Naive thymus-derived CD8-positive, alpha-beta T cell (primary cell): ENCODE measurements at places on chromosomes 16 and 17. TPM values are rescaled to one million over a fixed set of nuclear protein-coding genes. Genes with fewer than 3 reads are reported as not detected.

GRCh38 chr16:56931271-56931891 is 561 bp upstream of the HERPUD1 start:
- DNase-seq = no peak

DNA sequence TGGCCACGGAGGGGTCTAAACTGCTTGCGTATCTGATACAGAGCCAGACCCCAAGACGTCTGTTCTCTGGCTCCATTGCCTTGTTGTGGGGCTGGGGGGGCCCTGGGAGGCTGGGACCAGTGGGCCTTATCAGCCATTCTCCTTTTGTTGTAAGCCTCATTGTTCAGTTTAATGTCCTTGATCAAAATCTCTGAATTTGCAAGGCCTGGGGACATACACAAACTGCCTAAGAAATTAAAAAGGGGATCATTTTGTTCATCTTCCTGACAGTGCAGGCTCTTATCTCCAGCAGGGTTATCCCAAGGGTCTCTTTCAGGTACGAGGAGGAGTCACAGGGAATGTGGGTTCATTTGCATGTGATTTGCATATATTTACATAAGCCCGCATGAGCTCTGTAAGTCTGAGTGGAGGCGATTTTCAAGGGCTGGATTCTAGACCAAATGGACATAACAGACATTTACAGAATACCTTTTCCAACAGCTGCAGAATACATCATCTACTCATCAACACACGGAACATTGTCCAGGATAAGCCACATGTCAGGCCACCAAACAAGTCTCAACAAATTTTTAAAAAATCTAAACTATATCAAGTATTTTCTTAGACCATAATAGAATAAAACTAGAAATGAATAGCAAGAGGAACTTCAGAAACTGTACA is 269.8 kb downstream of the RBFOX1 start:
- DNase-seq = no peak

- DNase-seq = no peak
These were observed 147.6 kb upstream of the HLF start for GRCh38 chr17:55117164-55117563.

HSDL1 gene
- total RNA-seq = 24.8 TPM

DNA sequence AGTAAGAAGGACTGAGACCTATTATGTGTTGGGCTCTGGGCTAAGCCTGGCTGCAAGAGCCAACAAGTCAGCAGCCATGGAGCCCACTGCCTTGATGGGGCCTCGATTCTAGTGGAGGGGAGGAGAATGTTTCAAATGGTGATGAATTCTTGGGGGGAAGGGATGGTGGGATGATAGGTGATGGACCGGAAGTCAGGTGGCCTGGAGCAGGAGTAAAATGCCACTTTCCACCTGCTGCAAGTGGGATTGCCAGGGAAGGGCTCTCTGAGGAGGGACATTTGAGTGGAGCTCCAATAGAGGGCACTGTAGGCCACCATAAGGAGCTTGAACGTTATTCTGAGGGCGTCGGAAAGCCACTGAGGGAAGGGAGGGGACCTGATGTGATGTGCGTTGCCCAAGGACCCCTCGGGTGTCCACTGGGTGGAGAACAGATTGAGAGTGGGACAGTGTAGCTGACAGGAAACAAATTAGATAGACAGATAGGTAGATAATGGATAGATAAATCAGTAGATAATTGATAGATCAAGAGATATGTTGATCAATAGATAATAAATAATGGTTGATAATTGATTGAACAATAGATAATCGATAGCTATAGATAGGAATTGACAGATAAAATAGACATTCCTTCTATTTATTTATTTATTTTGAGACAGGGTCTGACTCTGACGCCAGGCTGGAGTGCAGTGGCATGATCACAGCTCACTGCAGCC is 18.2 kb upstream of the NXPH3 start:
- DNase-seq = no peak

DNA sequence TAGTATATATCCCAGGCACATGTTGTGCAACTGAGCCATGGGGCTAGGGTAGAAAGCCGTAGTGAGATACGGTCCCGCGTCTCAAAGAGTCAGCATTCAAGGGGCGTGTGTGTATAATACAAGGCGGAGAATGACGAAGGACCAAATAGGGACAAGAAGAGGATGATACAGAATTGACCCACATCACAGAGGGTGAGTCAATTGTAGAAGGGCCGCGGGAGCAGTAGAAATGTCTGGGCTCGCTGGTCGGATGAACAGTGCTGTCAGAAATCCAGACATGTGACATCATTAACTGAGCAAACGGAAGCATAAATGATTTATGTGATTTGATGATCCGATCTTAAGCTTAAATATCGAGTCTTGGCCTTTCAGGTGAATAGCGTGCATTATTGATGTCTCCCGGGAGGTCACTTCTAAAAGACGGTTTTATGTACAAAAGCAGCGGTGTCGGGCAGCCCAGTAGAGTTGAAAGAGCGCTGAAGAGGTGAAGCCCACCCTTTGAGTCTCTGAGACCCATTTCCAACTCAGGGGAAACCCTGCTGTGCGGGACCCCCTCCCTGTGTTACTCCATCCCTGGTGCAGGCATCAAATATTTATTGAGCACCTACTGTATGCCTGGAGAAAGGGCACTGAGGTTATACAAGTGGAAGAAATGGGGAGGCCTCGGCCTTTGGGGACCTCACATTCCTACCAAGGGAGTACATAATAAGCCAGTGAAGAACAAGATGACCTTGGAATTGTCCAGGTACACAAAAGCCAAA is 45.1 kb downstream of the ATP2C2 start:
- no peak for DNase-seq

DNA sequence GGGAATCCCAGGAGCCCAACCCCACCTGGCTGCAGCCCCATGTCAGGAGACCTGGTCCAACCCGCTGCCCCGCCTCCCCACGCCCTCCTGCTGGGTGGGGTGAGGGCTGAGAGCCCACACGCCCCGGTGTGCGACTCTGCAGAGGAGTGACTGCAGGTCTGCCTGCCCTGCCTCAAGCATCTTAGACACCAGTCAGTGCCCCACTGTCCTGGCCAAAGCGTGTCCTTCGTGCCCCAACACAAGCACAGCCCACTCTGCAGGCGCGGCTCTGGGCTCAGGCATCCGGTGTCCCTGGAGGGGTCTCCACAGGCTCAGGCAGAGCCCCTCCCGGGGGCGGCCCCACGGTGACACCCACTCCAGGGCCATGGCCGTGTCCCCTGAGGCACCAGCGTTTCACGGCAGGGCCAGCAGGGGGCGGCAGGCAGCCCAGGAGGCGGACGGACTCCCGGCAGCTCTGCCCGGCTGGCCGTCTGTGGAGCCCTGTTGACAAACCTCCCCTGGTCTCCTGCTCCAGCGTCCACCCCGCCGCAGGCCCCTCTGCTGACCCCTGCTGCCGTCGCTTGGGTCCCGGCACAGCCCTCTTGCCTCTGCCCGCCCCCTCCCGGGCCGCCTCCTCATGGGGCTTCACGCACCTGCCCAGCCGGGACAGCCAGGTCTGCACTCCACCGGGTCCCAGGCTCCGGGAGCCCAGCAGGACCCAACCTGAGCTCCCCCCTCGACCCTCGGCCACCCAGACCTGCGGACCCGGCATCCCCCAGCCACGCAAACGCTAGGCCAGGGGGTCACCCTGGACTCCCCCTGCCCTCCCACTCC is 8.6 kb upstream of the UBE2I start:
- peak; percentile 61 for DNase-seq

CCDC102A gene
- total RNA-seq = 7.0 TPM

KCNJ16 gene
- not detected for total RNA-seq

DNA sequence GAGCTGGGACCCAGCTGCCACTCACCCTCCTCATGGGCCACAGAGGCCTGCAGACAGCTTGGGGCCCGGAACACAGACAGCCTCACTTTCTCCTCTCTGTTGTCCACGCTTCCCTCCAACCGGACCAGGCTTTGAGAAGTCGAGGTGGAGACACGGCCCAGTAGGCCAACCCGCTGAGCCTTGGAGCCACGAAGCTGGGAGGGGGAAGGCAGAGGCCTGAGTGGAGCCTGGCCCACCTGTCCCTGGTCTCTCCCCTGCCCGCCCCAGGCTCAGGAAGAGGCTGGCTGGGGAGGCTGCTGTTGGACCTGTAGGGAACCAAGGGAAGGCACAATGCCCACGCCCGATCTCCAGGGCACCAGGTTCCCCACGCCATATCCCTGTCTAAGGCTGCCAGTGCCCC is 48.1 kb downstream of the RMI2 start:
- no peak for DNase-seq

DNA sequence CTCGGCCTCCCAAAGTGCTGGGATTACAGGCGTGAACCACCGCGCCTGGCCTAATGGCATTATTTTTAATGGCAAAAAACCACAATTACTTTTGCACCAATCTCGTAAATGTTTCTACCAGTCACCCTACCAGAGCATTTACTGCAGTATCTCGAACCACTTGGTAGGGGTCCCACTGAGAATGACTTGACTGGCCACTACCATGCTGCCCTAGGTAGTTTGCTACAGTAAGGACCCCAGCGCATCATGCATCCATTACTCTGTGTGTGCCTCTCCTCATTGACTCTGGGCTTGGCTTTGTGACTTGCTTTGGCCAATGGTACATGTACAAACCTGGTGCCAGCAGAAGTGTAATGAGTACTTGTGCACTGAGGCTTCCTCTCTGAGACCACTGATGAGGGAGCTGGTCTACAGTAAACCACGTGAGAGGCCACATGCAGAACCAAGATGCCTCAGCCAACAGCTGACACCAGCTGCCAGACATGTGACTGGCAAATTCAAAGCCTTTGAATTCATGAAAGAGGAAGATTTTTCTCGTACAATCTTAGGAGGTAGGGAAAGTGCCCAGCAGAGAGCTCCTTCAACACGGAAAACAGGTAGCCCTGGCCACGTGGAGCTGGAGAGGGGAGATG is 421.7 kb upstream of the C16orf82 start:
- DNase-seq = no peak

HAP1 gene
- not detected for total RNA-seq

- DNase-seq = no peak
These were observed 4.7 kb downstream of the HS3ST6 start for GRCh38 chr16:1913327-1914083.
